ENCODE measurements at places on chromosomes 7 and 10.

DNA sequence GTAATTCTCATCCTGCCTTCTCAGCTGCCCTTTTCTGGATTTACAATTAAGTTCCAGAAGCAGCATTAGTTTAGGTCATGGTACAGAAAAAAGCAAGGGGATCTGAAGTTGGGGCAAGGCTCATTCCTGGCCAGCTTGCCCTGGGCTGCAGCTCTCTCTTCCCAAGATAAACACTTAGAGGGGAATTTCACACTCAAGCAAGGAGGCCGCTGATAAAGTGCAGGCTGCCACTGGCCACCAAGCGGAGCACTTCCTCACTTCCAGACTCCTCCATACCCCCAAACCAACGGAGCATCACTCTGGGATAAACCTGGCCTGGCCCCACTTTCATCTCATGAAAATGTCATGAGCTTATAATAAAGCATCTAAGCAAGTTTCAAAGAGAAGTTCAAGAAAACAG, 445.5 kb upstream of the MKI67 start:
- DNase-seq, result no peak

DNA sequence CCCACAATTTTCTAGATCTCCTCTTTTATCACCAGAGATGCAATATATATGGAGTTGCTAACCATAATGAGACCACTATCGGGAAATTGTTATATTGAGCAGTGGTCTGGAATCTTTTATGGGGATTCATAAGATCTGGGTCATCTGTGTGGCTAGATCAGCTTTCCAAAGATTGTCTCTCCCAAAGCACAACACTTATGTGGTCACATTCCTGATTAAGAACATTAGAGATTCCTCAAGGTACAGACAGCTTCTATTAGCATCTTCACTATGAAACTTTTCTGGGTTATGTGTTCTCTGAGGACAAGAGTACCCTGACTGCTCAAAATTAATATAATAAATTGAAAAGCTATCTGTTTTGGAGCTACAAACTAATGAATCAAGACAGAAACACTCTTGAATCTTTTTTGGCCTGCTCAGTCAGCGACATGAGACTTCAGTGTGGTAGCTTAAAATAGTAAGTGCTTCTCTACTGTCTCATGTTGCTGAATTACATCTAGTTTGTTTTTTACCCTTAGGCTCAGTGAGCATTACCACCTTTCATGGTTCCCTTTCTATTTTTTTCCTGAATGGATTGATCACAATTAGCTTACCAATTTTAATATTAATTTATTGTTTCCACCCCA, 42.6 kb upstream of the STRIP2 start:
- no peak for DNase-seq

DNA sequence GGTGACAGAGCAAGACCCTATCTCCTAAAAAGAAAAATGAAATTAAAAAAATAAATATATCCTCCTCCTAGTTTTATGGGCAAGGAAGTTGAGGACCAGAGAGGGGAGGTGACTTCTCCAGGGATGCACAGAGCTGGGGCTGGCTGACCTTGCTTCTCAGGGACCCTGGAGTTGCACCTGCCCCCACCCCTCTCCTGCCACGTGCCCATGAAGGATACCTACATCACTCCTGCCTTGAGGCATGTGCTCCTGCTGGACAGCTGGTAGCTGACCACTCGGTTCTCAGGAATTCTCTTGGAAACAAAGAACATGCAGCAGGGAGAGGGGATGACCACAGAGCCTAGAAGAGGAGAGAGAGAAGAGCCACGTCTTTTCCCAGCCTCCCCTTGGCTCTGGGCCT, 522 bp downstream of the CCL24 start:
- no peak for DNase-seq

DNA sequence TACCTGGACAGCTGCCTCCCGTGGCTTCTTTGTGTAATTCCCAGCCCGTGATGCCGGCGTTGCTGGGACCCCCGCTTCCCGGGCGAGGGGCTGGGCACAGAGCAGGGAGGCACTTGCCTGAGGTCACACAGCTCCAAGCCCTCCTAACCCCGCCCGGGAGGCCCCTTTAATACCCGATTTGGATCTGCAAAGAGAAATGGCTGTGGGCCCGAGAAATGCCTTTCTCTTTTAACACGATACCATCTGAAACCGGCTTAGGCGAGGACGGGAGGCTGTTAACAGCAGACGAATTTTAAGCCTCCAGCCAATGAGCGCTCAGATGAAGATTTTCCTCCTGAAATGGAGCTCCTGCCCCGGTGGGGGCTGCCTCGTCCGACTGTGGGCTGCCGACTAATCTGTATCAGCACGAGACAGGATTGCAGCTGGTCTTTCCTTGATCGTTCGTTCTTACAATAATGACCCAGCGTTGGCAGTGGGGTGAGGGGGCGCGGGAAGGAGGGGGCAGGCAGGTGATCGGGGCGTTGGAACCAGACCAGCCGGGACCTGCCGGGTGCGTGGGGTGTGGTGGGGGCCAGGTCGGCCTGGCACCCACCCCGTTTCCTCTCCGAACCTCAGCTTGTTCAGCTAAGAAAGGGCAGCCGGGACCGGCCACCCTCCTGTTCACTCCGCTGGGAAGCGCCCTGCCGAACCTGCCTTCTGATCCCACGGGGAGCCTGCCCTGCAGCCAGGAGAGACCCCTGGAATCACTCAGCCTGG, 36.2 kb upstream of the FOXL3 start:
- no peak for DNase-seq

DNA sequence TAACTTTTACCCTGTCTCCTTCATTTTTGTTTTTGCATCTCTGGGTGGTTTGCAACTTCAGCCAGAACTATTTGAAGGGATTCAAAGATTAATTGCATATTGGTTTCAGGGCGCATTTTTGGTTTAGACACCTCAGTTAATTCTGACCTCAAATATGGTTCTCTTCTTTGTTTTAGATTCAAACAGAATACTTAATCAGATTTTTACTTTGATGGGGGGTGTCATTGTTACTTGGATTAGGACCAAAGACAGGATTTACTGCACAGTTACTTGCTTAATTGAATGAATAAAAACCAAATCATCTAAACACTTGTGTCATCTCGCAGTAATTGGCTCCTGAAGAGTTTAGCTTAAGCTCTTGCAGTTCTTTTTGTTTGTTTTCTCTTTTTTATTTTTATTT, 100.9 kb downstream of the PHTF2 start:
- no peak for DNase-seq

GRCh38 chr10:114526126-114526503, 121.8 kb upstream of the AFAP1L2 start:
- DNase-seq, result no peak

- no peak for DNase-seq
These were observed 93.2 kb downstream of the ADCYAP1R1 start for GRCh38 chr7:31145339-31145738.

GRCh38 chr10:12597788-12598765, 248.7 kb downstream of the CAMK1D start:
- no peak for DNase-seq

- no peak for DNase-seq
These were observed 60.7 kb upstream of the DNAJB6 start for GRCh38 chr7:157276091-157276561.

GRCh38 chr7:151244196-151244840, 4.2 kb downstream of the SMARCD3 start:
- DNase-seq, result no peak

GRCh38 chr7:108003599-108003935, 606 bp upstream of the LAMB1 start:
- no peak for DNase-seq

- no peak for DNase-seq
These were observed 56.9 kb upstream of the MYL10 start for GRCh38 chr7:101686030-101686429.

DNA sequence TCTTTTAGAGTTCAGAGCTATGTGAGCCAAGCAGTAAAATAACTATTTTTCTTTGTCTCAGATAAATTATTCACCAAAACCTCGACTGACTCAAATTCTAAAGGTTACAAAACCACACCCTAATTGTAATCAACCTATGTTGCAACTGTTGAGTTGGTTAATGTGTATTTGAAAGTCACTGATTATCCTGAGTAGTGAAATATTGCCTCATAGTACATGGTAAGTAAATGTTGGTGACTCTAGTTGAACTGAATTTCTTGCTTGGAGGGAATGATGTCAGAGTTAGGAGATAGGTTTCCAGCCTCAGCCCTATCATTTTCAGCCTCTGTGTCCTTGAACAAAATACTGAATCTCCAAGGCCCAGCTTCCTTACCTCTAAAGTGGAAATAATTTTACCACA, 3.0 kb upstream of the CYP2C18 start:
- no peak for DNase-seq

- DNase-seq, result no peak
These were observed 14.0 kb upstream of the INSIG1 start for GRCh38 chr7:155283565-155284194.

- DNase-seq, result peak; percentile 14
These were observed 15.5 kb downstream of the FAM241B start for GRCh38 chr10:69645296-69646184.

- DNase-seq, result no peak
These were observed 1.7 kb downstream of the CDHR1 start for GRCh38 chr10:84196083-84196482.

- DNase-seq, result no peak
These were observed 9.0 kb upstream of the TACR2 start for GRCh38 chr10:69425511-69426298.

GRCh38 chr7:106566196-106566595, 94.8 kb downstream of the CCDC71L start:
- no peak for DNase-seq

DNA sequence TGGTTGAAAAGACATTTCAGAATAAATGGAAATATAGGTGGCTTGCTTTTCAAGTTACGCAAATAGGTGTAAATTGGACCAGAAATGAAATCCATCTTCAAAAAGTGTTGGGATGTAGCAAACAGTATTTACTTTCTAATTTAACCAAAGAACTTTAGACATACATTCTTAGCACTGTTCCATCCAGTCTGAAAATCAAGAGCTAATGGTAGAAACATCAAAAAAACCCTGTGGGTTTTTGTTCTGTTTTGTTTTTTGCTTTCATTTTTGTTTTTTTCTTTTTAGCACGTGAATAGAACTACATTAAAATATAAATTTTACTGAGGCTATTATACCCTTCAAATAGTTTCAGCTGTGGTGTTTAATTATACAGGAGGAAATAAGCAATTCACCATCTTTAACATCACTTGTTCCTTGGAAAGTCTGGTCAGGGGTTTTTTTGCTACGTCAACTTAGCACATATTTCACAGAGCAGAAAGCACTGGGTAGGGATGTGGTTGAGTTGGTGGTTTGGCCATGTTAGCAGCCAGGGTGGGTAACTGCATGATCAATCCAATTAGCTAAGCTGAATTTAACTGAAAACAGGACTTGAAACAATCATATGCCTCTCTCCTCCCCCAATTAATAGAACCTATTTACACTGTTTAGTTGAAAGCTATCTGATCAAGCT, 275.4 kb upstream of the PFKP start:
- DNase-seq, result no peak

GRCh38 chr7:20826243-20826642, 39.6 kb upstream of the SP8 start:
- no peak for DNase-seq

DNA sequence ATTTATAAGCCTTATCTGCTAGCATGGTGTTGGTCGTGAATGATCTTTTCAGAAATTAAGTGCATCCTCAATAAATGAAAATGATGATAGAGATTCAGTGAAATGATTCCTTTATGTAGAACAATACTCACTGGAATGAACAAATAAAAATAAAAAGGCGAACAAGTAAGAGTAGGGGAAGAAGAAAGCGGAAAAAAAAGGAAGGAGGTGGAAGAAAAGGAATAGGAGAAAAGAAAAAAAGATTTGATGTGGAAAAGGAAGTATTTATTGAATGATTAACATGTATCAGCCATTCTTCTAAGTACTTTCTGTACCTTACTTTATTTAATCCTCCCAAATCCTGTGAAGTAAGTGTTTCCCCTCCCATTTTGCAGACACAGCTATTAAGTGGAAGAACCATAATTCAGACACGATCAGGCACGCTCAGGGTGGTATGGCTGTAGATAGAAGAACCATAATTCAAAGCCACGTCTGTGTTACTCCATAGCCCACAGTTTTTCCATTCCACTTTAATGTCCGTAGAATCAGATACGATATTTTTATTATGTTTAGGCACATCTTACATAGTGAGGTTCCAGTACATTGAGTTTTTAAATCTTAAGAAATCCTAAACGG, 156.2 kb upstream of the LAMB4 start:
- no peak for DNase-seq

- no peak for DNase-seq
These were observed 100.5 kb downstream of the HECW1 start for GRCh38 chr7:43212921-43213320.

- DNase-seq, result no peak
These were observed 134.2 kb downstream of the RALA start for GRCh38 chr7:39757604-39758003.

DNA sequence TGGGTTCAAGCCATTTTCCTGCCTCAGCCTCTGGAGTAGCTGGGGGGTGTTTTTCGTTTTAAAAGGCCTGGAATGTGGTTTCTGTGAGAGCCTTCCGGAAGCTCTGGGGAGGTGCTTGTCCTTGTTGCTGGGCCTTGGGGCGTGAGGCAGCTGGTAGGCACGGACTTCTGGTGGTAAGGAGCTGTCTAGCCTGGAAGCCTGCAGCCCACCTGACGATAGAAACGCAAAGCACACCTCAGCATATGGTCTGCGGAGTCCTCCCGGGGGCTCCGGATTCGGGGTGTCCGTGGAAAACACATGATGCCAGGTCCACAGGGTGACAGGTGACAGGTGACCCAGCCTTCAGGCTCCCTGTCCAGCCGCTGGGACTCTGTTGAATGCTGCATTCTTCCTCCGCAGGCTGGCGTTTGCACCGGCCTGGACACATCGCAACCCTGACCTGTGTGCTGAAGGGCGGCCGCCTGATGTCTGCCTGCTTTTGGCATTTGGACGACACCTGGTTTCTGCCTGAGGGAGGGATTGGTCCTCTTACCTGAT, 37.3 kb downstream of the INPP5A start:
- DNase-seq, result no peak

GRCh38 chr7:100477871-100478267, 1.1 kb downstream of the TSC22D4 start:
- no peak for DNase-seq

GRCh38 chr10:122338609-122339441, 35.7 kb upstream of the PLEKHA1 start:
- no peak for DNase-seq

GRCh38 chr10:108608860-108609259, 1314.5 kb downstream of the XPNPEP1 start:
- no peak for DNase-seq

GRCh38 chr7:16007911-16008310, 321.4 kb upstream of the MEOX2 start:
- no peak for DNase-seq

GRCh38 chr7:78412216-78412858, 613.8 kb downstream of the PHTF2 start:
- DNase-seq, result no peak

GRCh38 chr10:26516540-26517101, 78.5 kb downstream of the APBB1IP start:
- DNase-seq, result no peak

- DNase-seq, result no peak
These were observed 46.1 kb downstream of the CPEB3 start for GRCh38 chr10:92244796-92245195.

- DNase-seq, result no peak
These were observed 76.3 kb downstream of the FOXI2 start for GRCh38 chr10:127813290-127813689.
